Natural killer cell treated with Interleukin-12 subunit alpha and Interleukin-12 subunit beta and Interleukin-15 and Interleukin-18, amount 100 ng/mL, for 72 hours (primary cell): ENCODE measurements at places on chromosomes 1 and 21.

DNA sequence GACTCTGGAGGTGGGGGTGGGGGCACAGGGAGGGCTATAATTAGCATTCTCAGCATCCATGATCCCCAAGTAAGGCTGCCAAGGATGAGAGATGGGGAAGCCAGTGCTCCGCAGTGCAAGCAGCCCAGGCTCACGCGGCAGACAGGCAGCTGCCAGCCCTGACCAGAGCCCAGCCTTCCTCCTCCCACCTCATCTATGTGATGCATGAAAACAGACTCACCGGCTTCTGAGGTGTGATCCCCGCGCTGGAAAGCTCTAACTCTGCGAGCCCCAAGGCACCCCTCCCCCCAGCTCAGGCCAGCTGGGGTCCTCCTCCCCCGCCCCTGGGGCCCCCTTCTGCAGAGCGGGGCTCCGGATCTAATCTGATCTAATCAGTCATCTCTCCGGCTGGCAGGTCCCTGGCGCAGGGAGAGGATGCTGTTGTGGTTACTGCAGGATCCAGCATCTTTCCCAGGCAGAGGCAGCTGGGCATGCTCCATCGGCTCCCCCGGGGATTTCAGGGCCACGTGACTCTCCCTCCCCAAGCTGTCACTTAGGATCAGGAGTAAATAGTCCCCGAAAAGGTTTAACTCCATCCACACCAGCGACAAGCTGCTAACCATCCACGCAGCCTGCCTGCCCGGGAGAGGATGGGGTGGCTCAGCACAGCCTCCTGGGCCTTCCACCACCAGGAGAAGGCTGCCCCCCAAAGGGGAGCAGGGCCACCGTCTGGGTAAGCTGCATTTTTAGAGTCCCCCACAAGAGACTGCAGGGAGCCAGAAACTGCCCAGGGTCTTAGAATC is at the start of gene PLEKHA6:
TSS of gene PLEKHA6 (minus strand) at position 456 of the 782 bp plus-strand sequence. CDS start 86,202 bp downstream, outside the sequence.
- H3K27ac ChIP-seq, result no peak within 1 kb of the TSS
- no peaks in the 10 kb centered on the region for H3K36me3 ChIP-seq
- peaks cover 10% of the 10 kb centered on the region for H3K4me1 ChIP-seq
- no peaks in the 10 kb centered on the region for H3K27me3 ChIP-seq

- H3K27ac ChIP-seq, result no peak overlapping the region
- H3K4me3 ChIP-seq, result no peak overlapping the region
- DNase-seq, result no peak
- no peaks in the 10 kb centered on the region for H3K36me3 ChIP-seq
- H3K4me1 ChIP-seq, result no peaks in the 10 kb centered on the region
Measured at GRCh38 chr1:209593747-209594146, 10.2 kb downstream of the CAMK1G start.

DNA sequence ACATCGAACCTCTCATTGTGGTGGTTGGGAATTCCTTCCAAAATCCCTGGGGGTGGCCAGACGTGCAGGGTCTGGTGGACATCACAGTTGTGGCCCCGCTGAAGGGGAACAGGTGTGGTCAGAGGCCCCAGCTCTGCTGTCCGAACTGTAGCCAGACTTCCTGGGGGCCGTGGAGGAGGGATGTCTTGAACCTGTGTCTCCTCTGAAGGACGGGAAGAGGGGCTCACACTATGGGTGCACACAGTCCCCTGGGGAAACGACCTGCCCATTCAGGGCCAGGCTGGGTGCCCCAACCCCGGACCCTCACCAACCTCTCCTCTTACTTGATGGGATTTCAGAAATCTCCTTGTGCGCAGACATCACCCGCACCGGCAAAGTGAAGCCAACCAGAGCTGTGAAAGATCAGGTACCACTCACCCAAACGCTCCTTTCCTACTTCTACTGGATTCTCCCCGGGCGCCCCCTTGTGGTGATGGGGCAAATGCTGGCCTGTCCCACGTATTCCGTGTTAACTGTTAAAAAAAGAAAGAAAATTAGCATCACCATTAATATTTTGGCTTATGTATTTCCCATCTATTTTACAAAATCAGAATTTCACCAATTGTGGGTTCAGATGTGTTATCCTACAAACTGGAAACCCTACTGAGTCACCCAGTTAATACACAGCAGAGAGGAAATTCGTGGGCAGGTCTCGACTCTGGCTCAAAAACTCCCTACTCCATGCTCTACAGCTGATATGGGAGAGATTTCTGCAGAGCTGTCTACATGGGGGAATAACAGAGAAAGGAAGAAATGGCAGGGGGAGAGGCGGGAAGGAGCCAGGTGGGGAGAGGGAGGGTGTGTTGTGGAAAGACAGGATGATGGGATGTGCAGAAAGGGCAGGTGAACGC is 28.1 kb downstream of the PADI4 start:
- no peaks in the 10 kb centered on the region for H3K36me3 ChIP-seq
- H3K27me3 ChIP-seq, result peaks cover 18% of the 10 kb centered on the region
- H3K4me1 ChIP-seq, result peaks cover 5% of the 10 kb centered on the region

- peak overlapping the region; percentile 91 for H3K4me3 ChIP-seq
- peaks cover 94% of the 10 kb centered on the region for H3K4me1 ChIP-seq
- peaks cover 21% of the 10 kb centered on the region for H3K36me3 ChIP-seq
Measured at GRCh38 chr1:206578978-206579374, 33.3 kb downstream of the EIF2D start.

GRCh38 chr1:23263380-23263887 is 46.1 kb upstream of the HTR1D start:
- no peaks in the 10 kb centered on the region for H3K36me3 ChIP-seq
- H3K27ac ChIP-seq, result no peak overlapping the region
- H3K4me1 ChIP-seq, result no peaks in the 10 kb centered on the region
- DNase-seq, result no peak
- no peaks in the 10 kb centered on the region for H3K27me3 ChIP-seq

DNA sequence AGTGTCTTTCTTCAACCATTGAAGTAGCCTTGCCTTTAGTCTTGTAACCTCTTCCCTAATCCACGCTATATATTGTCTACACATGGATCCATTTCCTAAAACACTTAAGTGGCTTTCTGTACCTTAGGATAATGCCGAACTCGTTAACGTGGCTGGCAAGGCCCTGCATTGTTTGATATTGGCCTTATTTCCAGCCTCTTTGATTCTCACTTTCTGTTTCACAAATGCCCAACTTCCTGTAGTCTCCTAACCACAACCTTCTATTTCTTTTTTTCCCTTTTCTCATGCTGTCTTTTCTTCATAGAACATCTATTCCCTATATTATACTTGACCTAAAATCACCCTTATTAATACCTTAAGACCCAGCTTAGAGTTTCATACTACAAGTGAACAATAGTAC is 536.0 kb downstream of the LMO4 start:
- H3K4me3 ChIP-seq, result peak overlapping the region; percentile 41
- no peak for DNase-seq
- H3K36me3 ChIP-seq, result peaks cover 11% of the 10 kb centered on the region
- peaks cover 7% of the 10 kb centered on the region for H3K4me1 ChIP-seq
- no peaks in the 10 kb centered on the region for H3K27me3 ChIP-seq
- no peak overlapping the region for H3K27ac ChIP-seq

GRCh38 chr1:213883618-213884017 is 104.2 kb upstream of the PROX1 start:
- H3K27me3 ChIP-seq, result no peaks in the 10 kb centered on the region
- no peak overlapping the region for H3K27ac ChIP-seq
- H3K36me3 ChIP-seq, result no peaks in the 10 kb centered on the region
- no peaks in the 10 kb centered on the region for H3K4me1 ChIP-seq
- H3K4me3 ChIP-seq, result no peak overlapping the region

DNA sequence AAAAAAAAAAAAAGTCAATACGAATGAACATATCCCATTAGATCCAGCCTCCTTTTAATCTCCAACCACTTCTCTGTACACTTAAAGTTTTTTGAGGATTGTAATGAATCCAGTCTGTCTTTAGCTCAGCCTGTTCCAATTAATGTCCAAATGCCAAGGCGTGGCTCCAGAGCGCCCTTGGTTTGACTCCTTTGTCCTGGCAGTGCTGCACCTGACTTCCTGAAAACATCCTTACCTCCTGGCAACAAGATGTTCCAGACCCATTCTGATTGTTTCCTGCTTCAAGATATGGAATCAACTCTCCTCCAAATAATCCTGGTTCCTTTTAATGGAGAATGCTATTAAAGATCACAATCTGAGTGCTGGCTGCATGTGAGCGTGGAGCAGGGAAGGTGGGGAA is 74.1 kb upstream of the FAM20B start:
- H3K27ac ChIP-seq, result no peak overlapping the region
- H3K36me3 ChIP-seq, result no peaks in the 10 kb centered on the region
- DNase-seq, result no peak
- peaks cover 5% of the 10 kb centered on the region for H3K27me3 ChIP-seq
- no peak overlapping the region for H3K4me3 ChIP-seq
- no peaks in the 10 kb centered on the region for H3K4me1 ChIP-seq

- no peaks in the 10 kb centered on the region for H3K4me1 ChIP-seq
- H3K4me3 ChIP-seq, result no peak overlapping the region
- peaks cover 7% of the 10 kb centered on the region for H3K27me3 ChIP-seq
- no peak for DNase-seq
- no peaks in the 10 kb centered on the region for H3K36me3 ChIP-seq
Measured at GRCh38 chr1:244150071-244150470, 99.0 kb downstream of the ZBTB18 start.

DNA sequence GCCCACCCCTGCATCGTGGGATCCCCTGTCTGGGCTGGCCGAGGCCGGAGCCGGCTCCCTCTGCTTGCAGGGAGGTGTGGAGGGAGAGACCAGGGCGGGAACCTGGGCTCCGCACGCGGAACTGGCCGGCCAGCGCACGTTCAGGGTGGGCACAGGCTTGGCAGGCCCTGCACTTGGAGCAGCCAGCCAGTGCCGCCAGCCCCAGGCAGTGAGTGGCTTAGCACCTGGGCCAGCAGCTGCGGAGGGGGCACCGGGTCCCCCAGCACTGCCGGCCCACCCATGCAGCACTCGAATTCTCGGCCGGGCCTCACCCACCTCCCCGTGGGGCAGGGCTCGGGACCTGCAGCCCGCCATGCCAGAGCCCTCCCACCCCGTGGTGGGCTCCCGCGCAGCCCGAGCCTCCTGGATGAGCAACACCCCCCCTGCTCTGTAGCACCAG is 422.6 kb downstream of the AMY1C start:
- no peaks in the 10 kb centered on the region for H3K36me3 ChIP-seq
- no peak overlapping the region for H3K4me3 ChIP-seq
- H3K27me3 ChIP-seq, result no peaks in the 10 kb centered on the region
- no peaks in the 10 kb centered on the region for H3K4me1 ChIP-seq
- no peak for DNase-seq

DNA sequence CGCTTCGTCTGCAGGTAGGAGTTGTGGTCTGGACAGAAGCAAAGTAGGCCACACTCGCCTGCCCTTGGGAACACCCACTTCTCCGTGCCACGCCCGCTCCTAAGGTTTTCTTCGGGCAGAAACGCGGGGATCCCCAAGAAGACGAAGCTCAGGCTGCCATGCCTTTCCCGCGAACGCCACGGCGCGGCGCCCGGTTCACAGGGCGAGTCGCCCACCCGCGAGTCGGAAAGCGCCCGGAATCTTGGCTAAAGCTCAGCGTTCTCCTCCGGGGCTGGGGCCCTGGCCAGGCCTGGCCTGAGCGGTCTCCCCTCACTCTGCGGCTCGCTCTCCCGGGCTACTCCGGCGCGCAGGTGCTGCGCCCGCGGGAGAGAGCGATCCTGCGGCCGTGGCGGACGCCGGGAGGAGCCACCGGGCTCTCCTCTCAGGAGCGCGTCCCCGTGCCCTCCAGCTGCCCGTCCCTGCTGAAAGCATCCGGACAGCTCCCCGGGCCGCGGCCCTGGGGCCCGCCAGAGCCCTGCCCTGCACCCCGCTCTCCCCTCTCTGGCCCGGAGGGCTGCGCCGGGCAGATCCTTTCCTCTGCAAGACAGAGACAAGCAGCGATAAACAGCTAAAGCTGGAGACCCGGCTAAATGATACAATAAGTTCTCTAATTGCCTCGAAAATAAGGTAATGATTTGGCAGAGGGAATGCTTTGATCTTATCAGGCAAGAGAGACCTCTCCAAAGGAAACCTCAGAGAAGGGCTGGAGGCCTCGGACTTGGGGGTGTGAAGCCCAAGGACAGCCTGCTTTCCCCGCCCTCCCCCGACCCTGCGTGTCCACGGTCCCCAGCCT is 6.7 kb upstream of the WNT2B start:
- H3K27me3 ChIP-seq, result peaks cover 74% of the 10 kb centered on the region
- DNase-seq, result no peak
- no peak overlapping the region for H3K4me3 ChIP-seq
- no peaks in the 10 kb centered on the region for H3K36me3 ChIP-seq

- no peak for DNase-seq
- H3K27ac ChIP-seq, result no peak overlapping the region
- no peak overlapping the region for H3K4me3 ChIP-seq
- no peaks in the 10 kb centered on the region for H3K27me3 ChIP-seq
- no peaks in the 10 kb centered on the region for H3K4me1 ChIP-seq
Measured at GRCh38 chr1:68327414-68327813, 95.1 kb upstream of the WLS start.

DNA sequence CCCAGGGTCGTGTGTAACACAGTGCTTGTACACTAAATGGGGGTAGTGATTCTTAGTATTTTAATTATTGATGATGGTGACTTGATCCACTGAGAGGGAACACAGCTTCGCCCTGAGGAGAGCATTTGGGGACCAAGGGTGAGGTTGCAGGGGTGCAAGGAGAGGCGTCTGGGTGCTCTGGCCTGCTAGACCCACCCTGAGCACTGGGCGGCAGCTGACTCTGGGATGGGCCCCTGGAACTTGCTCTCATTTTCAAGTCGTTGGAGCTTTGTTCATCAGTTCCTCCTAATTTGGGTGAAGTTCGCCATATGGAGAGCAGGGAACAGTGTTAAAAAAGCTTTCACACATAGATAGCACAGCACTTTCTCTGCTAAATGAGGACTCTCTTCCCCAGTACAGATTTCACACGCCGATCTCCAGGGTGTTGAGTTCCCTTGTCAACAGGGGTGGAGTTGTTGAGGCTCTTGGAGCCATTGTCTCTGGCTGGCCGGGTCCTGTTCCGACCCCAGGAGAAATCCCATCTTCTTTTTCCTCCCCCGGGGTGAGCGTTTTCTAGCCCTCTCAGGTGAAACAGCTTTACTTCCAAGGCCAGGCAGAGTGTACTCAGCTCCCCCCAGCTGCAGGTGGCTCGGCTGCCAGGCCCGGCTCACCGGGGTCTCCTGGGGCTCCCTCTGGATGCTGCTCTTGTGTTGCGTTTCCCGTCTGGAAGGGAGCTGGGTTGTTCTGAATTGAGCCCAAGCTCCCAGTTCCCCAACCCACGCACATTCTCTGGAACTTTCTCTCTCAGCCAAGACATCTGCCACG is 367.4 kb downstream of the RPS6KC1 start:
- H3K27me3 ChIP-seq, result peaks cover 11% of the 10 kb centered on the region
- no peak overlapping the region for H3K4me3 ChIP-seq
- H3K4me1 ChIP-seq, result no peaks in the 10 kb centered on the region
- H3K27ac ChIP-seq, result no peak overlapping the region
- H3K36me3 ChIP-seq, result no peaks in the 10 kb centered on the region
- DNase-seq, result no peak

DNA sequence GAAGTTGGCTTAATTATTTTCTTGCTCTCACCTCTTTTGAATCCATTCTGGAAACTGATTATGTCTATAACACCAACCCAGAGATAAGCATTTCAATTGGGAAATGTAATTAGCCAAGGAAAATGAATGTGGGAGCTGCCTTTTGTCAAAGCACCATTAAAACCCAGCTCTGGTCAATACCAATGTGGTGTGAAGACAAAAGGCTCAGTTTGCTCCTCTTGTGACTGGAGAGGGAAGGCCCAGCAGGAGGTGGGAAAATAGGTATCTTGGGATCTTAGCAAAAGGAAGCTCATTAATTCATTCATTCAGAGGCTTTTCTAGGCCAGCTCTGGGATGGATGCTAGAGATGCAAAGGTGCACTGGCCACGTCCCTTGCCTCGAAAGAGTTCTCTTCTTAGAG is 75.0 kb upstream of the SELENON start:
- no peak overlapping the region for H3K4me3 ChIP-seq
- no peak for DNase-seq
- no peak overlapping the region for H3K27ac ChIP-seq
- peaks cover 56% of the 10 kb centered on the region for H3K27me3 ChIP-seq
- peaks cover 2% of the 10 kb centered on the region for H3K4me1 ChIP-seq

- peaks cover 12% of the 10 kb centered on the region for H3K4me1 ChIP-seq
- peak; percentile 81 for DNase-seq
- H3K27me3 ChIP-seq, result peaks cover 21% of the 10 kb centered on the region
- H3K4me3 ChIP-seq, result peak overlapping the region; percentile 64
Measured at GRCh38 chr1:6489799-6490180, 1.7 kb downstream of the PLEKHG5 start.
